ENCODE measurements at places on chromosomes 13 and 19. TPM values are rescaled to one million over a fixed set of nuclear protein-coding genes. Genes with fewer than 3 reads are reported as not detected.

Gene LNX2
- 18.9 TPM for total RNA-seq

Gene NLRP7
- not detected for total RNA-seq

Gene CATSPERD
- total RNA-seq, result not detected

Gene MATK
- not detected for total RNA-seq

Gene OVOL3
- total RNA-seq, result not detected

Gene GPC5
- total RNA-seq, result not detected

Gene PSG5
- total RNA-seq, result not detected

Gene ENOX1
- total RNA-seq, result 0.61 TPM

Data from pancreas (tissue), 10 donors.